Activated CD4-positive, CD25-positive, alpha-beta regulatory T cell treated with anti-CD3 and anti-CD28 coated beads, Interleukin-2, amount 50 U/mL, for 24 hours (primary cell): ENCODE measurements at places on chromosomes 2 and 18.

- no peak for ATAC-seq
These were observed 85.5 kb upstream of the TMEM247 start for GRCh38 chr2:46393865-46394264.

GRCh38 chr2:4012197-4012596, 308.8 kb downstream of the DCDC2C start:
- ATAC-seq, result no peak

- no peak for ATAC-seq
These were observed 723.7 kb downstream of the DCDC2C start for GRCh38 chr2:4427083-4427482.

DNA sequence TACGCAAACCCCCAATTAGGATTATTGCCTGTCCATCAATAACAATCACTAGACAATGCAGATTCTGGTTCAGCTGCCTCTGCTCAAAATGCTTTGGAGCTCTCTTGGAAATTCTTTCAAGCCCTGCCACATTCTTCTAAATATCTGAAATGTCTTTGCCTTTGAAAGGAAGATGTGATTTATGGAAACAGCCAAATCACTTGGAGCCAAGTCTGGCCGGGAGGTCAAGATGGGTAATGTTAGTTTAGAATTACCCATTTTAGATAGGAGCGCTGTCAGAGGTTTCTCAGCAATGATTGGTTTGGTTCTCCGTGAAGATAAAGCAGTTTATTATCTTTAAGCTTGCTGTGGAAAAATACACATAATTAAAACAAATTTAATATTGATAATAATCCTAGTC, 306.7 kb downstream of the SETBP1 start:
- ATAC-seq, result no peak

DNA sequence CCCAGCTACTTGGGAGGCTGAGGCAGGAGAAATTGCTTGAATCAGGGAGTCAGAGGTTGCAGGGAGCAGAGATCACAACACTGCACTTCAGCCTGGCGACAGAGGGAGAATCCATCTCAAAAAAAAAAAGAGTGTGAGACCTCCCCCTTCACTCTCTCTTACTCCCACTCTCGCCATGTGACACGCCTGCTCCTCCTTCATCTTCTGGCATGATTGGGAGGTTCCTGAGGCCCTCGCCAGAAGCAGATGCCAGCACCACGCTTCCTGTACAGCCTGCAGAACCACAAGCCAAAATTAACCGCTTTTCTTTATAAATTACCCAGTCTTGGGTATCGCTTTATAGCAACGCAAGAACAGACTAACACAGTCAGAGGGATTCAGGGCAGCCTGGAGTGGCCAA, 66.3 kb upstream of the CREB1 start:
- ATAC-seq, result no peak

DNA sequence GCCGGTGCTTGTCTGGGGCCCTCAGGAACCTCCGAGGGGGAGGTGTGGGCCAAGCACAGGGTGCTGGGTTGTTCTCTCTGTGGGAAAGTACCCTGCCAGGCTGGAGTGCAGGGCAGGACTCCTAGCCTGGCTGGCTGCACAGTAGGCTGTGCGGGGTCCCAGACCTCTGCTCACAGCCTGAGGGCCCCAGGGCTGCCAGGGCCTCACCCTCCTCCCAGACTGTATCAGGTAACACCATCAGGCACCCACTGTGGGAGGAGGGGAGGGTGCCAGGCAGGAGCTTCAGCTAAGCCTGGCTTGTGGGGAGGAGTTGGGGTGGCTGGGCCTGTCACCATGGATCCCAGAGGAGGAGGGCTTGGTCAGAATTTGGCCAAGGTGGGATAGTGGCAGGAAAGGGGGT, 211.9 kb upstream of the SMAD2 start:
- ATAC-seq, result no peak

DNA sequence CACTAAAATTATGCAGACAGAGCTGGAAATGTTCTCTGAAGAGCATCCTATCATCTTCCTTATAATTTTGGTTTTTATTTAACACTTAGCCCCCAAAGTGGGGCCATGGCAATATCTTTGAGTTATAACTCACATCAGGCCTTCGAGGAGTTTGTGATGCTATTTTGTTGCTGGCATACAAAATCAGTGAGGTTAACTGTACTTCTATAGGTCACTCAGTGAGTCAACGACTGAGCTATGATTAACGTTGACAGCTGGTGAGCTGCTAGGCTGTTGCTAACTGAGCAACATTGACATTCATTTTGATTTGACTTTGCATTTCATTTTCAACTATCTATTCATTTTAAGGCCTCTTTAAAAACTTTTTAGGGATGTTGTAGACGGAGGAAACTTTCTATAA, 50.0 kb downstream of the GPD2 start:
- ATAC-seq, result peak; percentile 55

GRCh38 chr18:60895181-60895580, 438.0 kb upstream of the CDH20 start:
- no peak for ATAC-seq

DNA sequence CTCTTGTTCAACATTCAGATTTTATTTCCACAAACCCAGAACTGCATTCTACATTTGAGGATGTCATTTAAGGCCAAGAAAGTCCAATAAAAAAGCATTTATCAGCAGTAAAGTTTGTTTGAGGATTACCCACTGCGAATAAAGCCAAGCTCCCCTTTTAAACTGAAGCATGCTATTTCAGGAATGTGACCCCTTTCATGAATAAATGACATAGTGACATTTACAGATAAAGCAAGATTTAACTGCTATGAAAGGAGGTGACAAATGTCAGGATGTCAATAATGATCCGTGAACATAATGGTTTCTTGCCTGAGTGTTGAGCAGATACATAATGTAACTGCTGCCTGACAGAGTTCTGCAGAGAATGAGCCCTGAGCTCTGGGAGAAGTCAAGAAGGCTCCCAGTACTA, 146.3 kb downstream of the TDRD15 start:
- ATAC-seq, result no peak

GRCh38 chr2:20042531-20042930, 8.9 kb downstream of the LAPTM4A start:
- ATAC-seq, result no peak

DNA sequence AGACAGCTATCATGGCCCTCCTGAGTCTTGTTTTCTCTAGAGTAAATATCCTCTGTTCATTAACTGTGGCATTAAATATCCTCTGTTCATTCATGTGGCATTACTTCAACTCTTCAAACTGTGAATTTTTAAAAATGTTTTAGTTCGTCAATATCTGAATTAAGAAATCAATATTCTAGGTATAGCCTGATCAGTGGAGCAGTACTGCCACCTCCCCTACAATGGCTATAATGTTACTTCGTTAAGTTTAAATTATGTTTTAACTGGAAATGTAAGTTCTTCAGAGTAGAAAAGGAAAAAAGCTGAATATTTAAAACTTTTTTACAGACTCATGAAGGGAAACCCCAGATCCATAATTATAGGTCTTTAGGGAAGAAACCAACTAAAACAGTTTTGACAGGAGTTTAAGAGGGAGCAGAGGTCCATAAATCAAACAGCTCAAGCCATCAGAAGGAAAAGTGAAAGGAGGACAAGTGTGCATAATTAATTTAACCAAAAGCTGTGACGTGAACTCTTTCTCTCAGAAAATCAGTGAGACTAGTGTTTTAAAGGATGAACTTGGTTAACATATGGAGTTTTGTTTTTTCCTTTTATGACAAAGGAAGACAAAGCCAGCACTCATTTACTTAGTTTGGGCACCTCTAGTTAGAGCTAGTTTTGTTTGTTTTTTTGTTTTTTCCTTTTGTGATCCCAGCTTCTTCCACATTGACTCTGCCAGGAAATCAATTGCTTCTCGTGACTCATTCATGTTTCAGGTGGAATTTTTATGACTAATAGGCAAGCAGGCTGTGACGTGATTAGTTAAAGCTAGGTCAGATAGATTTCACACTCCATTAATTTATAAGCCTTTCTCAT, 44.9 kb downstream of the RBBP8 start:
- peak; percentile 86 for ATAC-seq

- no peak for ATAC-seq
These were observed 49.9 kb downstream of the RAB31 start for GRCh38 chr18:9757827-9758621.

GRCh38 chr2:18473241-18474181, 86.9 kb downstream of the RDH14 start:
- no peak for ATAC-seq

DNA sequence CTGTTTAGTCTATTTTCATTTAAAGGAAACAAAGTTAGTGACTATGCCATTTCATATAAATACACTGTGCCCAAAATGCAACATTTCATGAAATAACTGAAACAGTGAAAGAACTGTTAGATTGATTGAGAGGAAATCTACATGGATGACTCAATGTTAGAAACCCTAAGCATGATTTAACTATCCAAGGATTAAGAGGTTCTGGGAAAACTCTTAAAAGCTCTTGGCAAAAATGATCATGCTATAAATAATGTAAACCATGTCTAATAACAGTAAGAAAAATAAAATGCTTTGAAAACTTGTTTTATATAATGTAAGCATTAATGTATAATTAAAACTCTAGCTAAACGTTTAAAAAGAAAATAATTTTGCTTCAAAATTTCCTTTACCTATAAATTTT, 23.5 kb downstream of the MMADHC start:
- no peak for ATAC-seq

GRCh38 chr2:104028061-104028460, 825.9 kb upstream of the POU3F3 start:
- ATAC-seq, result no peak

GRCh38 chr2:68860111-68860510, 11.1 kb downstream of the BMP10 start:
- ATAC-seq, result no peak

- no peak for ATAC-seq
These were observed 621.9 kb downstream of the XIRP2 start for GRCh38 chr2:167510071-167510759.

DNA sequence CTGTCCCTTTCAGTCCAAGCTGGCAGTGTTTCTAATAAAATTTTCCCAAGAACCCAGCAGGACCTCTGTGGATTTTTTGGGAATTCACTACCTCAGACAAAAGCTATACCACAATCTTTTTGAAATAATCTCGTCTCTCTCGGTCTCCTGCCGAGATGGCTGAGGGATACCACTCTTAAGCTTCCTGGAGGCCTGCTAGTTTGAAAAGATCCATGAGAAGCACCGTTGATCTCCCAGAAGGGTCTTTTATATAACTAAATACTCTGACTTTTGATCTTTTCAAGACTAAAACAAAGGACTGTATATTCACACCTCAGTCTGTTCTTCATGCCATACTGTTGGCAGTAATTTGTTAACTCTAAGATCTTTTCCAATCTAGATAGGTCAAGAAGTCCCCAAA, 141.7 kb downstream of the UPP2 start:
- ATAC-seq, result no peak

GRCh38 chr2:100174026-100174431, 31.6 kb upstream of the AFF3 start:
- ATAC-seq, result no peak

DNA sequence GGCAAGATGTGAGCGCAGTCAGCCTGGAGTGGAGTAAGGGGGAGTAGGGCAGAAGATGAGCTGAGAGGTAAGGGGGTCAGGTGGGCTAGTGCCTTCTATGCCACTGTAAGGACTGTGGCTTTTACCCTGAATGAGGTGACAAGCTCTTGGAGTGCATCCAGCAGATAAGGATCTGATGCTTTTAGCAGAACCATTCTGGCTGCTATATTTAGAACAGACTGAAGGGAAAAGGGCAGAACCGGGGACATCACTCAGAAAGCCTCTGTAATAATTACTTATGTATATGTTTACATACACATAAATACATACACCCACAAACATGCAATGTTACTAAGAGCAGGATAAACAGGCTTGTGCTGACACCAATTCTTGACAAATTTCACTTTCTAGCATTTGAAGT, 124.8 kb downstream of the DTNB start:
- no peak for ATAC-seq

DNA sequence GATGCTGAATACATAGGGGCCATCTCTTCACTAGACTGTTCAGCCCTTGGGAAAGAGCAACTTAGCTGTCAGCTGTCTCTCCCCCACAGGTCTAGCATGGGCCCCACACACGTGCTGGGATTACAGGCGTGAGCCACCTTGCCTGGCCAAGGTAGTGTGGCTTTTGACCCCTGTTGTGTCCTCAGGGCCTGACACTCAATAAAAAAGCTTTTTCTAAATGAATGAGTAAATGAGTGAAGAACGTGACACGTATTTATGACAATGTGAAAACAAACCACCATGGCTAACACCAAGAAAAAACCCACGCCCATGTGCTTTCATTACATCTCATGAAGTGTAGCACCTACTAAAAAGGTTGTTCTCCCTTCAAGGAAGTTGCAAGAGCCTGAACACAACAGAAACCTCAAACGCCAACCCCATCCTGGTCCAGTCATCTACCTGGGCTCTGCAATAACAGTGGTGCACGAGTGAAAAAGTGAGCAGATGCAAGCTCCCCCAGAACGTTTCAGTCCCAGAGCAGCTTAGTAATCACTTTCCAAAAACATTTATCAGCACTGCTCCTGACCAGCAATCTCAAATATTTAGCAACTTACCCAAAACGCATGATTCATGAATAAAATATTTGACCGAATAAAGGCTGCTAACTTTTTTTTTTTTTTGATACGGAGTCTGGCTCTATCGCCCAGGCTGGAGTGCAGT, 3.4 kb downstream of the WDFY1 start:
- ATAC-seq, result peak; percentile 85

DNA sequence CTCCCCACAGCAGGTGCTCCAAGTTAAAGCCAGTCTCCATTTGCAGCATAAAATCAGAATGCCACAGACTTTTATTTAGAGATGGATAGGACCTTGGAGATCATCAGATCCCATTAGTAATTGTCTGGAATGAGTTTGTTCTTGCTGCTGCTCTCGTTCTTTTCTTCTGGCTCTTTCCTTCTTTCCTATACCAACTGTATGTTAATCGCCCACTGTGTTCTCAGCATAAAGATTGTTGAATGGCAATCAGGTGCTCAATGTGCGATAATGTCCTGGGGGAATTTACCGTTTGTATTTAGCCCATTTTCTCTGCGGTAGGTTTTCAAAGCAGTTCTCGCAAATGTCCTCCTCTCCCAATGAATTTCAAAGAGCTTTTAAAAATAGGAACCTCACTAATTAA, 3.3 kb downstream of the GPR39 start:
- no peak for ATAC-seq

DNA sequence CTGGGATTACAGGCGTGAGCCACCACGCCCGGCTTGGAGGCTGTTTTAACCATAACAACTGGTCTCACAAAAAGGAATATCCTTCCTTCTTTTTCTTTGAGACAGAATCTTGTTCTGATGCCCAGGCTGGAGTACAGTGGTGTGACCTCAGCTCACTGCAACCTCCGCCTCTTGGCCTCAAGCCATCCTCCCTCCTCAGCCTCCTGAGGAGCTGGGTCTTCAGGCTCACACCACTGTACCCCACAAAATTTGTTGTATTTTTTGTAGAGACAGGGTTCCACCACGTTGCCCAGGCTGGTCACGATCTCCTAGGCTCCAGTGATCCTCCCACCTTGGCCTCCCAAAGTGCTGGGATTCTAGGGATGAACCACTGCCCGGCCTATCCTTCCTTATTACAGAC, 21.7 kb downstream of the CTIF start:
- no peak for ATAC-seq

- ATAC-seq, result no peak
These were observed 1.6 kb downstream of the NCOA1 start for GRCh38 chr2:24492421-24493279.
